ENCODE measurements at places on chromosomes 6 and 20.

DNA sequence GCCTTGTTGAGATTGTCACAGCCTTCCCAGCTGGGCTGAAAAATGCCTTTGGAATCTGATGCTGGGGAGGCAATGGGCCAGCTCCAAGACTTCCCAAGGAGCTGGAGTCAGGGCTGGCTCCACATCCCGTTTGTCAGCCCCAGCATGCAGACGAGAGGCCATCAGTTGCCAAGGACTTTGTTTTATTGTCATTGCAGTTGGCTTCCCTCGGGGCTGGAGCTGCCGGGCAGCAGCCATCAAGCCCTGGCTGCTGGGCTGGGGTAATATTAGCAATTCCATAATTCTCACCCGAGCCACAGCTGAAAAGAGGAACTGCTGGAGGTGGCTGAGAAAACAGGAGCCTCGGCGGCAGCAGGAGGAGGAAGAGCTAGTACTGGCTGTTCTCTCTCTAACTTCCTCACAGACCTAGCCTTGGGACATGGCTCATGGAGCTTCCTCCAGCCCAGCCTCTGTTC lies 182.5 kb downstream of the CDC5L start:
- no peak for DNase-seq

DNA sequence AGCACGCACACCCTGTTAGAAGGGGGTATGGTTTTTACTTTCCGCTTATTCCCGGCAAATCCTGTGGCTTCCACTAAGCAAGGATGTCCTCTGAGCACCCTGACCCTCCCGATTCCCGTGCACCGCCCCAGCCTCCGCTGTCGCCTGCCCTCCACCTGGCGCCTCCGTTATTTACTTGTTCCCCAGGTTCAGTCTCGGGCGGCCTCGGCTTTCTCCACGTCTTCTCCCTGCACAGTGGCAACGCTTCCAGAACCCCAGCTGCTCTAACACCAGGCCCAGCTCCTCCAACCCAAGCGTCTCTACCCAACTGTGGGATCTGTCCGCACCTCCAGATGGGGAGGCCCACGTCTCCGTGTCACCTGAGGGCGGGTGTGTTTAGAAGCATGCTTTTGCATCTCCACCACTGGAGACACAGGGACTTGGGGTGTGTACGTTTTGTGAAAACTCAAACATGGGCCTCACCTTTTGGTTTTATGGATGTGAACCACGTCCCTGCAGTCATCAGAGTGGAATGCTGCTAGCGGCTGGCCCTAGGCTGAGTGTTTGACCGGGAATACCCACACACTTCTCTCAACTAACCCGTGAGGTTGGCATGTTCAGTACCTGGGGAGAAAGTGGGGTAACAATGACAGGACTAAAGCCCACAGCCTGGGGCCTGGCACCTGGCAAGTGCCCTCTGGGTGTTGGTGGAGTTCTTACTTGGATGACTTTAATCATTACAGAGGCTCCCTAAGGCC lies 79.9 kb downstream of the THBS2 start:
- no peak for DNase-seq

DNA sequence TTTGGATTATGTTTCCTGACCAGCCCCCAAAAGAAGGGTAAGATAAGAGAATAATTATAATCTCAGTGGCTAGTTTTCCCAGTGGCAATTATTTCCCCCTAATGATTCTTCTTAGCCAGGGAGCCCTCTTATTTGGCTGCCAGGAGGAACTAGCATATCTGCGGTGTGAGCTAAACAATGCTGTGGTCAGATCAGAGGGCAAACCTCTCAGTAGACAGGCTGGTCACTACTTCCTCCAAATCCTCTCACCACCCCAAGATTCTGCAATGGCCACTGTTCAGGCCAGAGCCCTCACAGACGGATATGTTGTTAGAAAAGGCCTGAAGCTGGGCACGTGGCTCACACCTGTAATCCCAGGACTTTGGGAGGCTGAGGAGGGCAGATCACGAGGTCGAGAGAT lies 273.4 kb upstream of the SASH1 start:
- DNase-seq: no peak

DNA sequence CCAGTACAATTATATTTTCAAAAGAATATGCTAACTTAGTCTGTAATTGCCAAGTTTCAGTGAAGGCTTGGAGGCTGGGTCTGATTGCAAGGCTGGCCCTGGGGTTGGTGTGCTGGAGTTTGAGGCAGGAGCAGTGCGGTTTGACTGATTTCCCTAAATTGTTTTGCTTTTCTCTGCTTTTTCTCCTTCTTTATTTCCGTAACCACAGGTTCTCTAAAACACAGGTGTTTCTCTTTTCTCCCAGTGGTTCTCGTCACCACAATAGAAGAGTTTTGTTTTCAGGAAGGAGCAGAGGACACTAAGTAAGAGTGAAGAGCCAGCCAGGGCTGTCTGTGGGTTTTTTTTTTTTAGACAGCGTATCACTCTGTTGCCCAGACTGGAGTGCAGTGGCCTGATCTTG lies 8.2 kb upstream of the SNX9 start:
- DNase-seq: no peak

DNA sequence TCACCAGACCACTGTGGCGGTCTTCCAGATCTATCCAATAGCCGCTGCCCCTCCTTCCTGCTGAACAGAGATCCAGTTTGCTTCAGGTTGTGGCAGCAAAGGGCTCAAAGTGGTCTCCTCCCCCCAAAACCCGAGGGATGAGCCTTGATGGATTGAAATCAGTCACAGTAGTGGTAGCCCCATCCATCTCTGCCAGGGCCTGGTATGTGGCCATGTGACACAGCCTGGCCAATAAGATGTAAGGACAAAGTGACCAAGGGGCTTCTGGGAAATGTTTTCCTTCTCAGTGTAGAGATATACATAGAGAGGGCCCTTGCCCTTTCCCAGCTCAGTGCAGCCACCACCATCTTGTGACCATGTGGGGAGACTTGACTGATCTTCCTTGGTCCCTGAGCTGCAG lies 4.1 kb upstream of the ARMC2 start:
- DNase-seq: no peak

- no peak for DNase-seq
These were observed 116.2 kb upstream of the SNX9 start for GRCh38 chr6:157706883-157707282.

DNA sequence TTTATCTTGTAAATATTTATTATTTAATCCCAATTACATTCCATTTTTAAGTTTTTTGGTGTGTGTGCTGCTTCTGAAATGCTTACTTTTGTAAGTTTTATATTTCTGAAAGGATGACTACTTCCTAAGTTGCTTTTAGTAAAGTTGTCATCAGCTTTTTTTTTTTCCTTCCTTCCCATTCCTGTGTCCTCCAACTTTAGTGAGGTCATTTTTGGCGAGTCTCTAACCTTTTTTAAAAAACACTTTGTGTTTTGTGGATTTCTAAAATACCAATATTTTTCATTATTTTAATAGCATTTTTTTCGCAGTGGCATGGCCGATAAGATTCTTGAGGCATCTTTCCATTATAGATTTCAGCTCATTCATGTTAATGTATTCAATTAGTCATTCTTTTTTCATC lies 30.9 kb downstream of the FIG4 start:
- DNase-seq: no peak

- no peak for DNase-seq
These were observed 2.0 kb downstream of the ATXN1 start for GRCh38 chr6:16759181-16759645.

GRCh38 chr6:148316308-148316707 lies 26.3 kb upstream of the SASH1 start:
- DNase-seq: no peak

Data from HEK293T (cell line).